ENCODE measurements at places on chromosomes 5 and 9.

DNA sequence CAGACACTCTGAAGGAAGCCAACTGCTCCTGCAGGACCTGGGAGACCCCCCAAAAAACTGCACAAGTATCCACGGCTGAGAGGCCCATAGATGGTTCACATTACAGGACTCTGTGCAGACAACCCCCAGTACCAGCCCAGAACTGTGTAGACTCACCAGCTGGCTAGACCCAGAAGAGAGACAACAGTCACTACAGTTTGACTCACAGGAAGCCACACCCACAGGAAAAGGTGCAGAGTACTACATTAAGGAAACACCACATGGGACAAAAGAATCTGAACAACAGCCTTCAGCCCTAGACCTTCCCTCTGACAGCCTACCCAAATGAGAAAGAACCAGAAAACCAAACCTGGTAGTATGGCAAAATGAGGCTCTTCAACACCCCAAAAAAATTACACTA lies 281.2 kb upstream of the RGMB start:
- no peak for DNase-seq

DNA sequence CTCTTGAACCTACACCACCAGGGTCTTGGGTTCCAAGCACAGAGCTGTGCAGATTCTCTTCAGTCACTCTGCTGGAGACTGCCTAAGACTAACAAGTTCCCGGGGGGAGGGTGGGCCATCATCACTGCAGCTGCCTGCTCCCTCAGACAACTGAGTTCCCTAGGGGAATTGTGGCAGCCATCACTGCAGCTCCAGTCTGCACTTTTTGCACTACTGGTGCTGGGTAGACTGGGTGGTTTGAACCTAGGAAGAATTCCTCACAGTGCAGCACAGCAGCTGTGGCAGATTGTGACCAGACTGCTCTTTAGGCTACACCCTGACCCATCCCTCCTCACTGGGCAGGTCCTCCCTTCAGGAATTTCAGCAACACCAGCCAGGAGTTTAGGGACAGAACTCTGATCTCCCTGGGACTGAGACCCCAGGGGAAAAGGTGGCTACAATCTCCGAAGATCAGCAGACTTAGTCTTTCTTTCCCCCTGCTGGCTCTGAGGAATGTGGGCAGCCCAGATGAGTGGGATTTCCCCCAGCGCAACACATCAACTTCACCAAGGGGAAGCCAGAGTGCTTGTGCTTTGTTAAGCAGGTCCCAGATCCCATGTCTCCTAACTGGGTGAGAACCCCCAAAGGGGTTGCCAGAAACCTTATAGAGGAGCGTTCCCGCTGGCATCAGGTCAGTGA lies 30.9 kb upstream of the RGMB start:
- no peak for DNase-seq

GRCh38 chr9:121192959-121193640 lies 8.6 kb downstream of the RAB14 start:
- no peak for DNase-seq

DNA sequence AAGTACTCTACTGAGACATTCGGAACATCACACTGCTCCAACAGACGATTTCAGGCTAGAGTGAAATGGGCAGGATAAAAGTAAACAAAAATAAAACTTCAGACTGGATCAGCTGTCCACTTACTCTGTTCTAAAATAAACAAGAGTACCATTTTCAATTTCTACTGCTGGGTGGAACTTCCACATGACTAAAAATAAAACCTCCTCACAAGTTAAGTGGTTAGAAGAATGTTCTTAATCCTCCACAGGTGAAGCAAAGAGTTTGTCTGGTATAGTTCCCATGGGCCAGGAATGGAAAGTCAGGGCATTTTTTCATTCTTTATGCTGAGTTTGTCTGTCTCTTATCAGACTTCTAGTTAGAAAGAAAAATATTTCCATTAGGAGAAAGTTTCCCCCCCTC lies 15.7 kb downstream of the NUDT12 start:
- no peak for DNase-seq

GRCh38 chr9:16727452-16728136 lies 142.9 kb downstream of the BNC2 start:
- no peak for DNase-seq

- DNase-seq: no peak
These were observed 123.6 kb downstream of the PALM2AKAP2 start for GRCh38 chr9:109903515-109904138.

DNA sequence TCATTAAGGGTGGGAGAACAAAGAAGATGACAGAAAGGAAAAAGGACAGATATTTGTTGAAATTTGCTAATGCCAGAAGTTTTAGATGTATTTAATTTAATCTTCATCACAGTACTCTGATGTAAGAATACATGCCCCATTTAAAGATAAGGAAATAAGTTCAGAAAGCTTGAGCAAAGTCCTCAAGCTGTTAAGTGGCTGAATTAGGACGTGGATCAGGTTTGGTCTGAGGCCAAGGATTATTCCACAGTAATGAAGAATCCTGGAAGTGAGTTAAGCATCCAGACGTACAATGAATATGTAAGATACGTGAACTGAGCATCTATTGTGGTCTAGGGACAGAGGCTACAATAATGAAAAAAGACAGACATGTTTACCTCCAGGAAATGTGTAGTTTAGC lies 671.3 kb downstream of the PRELID2 start:
- DNase-seq: no peak

DNA sequence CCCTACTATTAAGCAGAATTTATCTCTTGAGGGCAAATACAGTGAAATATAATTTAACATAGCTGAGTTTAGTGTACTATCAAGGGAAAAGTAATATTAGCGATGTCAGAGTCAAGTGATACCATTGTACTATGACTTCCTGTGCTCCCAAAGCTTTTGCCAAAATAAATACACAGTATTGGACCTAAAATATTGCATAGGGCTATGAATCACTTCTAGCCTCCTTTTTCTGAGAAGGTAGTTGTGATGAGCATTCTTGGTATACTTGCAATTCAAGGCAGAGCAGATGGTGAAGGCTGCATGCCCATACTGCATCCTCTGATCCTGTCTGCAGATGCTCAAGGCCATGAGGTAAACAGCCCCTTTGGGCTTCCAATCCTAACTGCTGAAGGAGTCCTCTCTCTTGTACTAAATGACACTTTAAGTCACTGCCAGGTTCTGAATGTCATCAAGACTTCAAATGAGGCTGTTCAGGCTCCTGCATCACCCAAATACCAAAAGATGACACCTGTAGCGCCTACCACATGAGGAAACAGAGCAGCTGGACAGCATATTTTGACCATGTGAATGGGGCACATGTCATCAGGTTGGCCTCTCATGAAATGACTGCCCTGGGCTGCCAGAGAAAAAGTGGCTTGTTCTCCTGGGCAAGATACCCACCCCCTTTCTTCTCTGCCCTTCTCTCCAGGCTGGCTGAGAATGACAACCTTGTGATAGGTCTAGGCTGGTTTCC lies 29.7 kb upstream of the PPP2CA start:
- DNase-seq: no peak

DNA sequence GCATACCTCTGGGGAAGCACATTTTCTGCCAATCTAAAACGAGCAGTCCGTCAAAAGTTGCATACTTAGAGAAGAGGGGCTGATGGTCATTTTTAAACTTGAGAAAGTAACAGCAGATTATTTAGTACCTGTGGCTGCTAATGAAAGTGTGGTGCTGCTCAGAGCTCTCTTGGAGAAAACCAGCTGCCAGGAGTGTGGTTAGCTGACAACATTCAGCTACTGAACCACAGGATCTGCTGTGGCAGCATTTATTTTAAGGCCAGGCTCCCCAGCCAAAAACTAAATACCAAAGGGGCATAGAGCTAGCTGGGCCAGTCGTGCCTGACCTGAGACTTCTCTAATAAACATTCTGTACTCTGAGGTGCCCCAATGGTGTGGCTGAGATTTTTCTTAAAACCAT lies 203.6 kb downstream of the EDIL3 start:
- DNase-seq: no peak

DNA sequence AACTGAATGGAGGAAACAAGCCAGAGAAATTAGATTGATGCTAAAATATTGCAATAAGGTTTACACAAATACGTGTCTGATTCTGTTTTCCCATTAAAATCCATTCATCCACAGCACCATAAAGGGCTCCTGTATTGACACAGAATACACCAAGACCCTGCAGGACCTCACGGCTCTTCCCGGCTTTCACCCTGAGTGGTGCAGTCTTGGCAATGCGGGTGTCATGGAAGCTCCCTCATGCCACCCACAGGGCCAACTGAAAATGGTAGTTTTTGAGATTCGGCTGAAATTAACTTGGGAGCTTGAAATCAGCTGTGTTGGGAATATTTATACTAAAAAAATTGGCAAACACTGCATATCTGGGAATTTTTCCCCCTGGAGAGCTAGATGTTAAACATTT lies 17.3 kb upstream of the EXOC3 start:
- no peak for DNase-seq

DNA sequence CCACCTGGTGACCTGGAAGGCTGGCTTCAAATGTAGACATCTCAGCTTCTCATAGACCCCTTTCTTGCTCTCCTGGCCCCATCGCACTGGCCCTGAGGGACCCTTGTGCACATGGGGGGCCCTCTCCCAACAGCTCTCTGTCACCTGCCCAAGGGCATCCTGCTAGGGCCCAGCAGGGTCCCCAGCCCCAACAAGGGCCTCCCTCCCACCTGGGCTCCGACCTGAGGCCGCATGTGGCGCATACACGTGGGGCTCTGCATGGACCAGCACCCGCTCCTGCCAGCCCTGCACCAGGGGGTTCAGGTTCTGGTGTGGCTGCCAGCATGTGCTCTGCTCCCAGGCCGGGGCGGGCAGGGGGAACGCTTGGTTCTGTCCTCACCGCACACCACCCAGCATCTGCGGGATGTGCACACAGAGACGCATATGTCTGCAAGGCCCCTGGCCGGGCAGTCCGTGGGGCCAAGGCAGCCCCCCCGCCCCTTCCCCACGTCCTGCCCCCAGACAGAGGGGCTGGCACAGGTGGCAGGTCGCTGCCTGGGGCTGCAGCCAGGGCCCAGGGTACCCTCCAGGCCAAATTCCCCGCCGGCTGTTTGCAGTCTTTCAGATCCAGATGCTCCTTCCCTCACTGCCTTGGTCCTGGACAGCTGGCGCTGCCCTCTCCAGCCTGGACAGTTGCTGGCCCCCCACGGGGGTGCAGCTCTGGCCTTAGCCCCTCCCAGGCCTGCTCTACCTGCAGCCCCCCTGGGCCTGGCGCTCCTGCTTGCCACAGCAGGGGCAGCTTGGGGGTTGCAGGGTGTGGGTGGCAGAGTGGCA lies 17.9 kb upstream of the NRARP start:
- DNase-seq: no peak

DNA sequence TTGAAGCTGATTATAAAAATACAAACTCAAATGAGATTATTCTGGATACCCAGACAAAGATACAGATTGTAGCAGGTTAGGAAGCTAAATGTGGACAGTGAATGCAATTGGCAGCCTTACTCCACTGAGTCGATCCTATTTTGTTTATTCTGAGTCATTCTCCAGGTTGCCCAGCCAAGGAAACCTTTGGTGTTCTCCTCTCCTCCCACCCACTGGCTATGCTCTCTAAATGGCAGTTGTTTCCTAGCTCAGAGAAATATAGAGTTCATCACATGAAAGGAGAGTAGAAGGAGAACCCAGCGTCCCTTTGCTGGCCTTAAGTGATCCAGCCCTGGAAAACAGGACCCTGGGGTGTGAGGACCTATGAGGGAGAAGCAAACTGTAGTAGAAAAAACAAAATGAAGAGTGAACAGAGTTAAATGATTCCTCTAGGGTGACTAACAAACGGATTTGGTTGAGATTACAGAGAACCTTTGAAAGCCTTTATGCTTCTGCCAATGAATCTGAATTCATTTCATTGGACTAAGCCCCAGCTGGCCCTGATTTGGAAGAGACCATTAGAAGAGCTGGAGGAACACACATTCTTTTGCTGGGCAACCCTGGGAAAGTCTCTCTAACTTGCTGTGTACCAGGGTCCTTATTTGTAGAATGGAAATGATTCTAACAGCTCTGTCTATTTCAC lies 95.1 kb downstream of the BRINP1 start:
- DNase-seq: no peak

GRCh38 chr9:128729766-128730517 lies 6.0 kb upstream of the ZDHHC12 start:
- no peak for DNase-seq

- DNase-seq: no peak
These were observed 18.2 kb downstream of the S100Z start for GRCh38 chr5:76867827-76868693.

DNA sequence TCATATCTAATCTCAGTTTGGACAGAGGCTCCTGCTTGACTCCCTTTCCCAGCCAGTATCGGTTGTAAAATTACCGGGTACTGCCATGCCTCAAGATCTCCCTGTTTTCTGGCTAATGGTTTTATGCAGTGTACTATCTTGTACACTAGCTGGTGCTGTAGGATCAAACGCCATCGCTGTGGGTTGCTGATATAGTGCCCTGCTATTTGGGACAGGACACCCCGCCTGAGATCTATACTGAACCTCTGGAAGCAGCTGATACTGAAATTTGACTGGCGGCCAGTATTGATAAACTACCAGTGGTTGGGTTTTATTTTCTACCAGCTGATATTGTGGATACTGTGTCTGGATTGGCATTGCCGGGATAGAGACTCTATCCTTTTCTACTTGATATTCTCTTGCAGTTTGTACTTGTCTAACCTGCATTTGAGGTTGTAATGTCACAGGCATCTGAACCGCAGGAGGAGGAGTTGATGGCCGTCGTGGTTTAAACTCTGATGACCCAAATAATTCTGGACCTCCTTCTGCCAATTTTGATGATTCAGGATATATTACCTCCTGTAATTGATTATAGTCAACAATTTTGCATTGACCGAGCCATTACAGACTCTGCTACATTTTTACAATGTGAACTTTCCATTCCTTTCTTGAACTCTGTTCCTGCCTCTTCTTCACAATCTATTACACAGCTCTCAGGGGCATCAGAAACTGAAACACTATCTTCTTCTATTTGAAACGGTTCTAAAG lies 112.5 kb upstream of the LARP1 start:
- DNase-seq: no peak

DNA sequence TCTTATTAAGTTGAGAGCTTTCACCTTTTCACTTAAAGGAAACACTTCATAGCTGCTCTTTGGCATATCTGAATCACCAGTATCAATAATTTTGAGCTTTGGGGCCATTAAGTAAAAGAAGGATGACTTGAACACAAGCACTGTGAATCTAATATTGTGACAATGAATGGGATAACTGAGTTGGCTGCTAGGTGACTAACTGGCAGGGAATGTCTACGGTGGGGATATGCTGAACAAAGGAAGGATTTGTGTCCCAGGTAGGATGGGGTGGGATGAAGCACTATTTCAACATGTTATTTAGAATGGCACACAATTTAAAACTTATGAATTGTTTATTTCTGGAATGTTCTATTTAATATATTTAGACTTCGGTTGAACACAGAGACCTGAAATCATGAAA lies 123.6 kb downstream of the TEX10 start:
- DNase-seq: no peak

DNA sequence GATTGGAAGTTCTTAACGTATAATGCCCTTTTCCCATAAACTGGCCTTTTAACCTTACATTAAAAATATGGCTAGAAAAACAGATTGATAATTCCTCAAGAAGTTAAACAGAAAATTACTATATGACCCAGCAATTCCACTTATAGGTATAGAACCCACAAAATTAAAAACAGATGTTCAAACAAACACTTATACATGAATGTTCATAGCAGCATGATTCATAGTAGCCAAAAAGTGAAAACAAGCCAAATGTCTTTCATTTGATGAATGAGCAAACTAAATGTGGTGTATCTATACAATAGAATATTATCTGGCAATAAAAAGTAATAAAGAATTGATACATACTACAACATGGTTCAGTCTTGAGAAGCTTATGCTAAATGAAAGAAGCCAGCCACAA lies 35.5 kb downstream of the POU5F2 start:
- DNase-seq: no peak
